Hippocampal formation (tissue), 2 donors: ENCODE measurements at places on chromosomes 5 and 9.
A peak's percentile ranks its signal among the peaks of the same experiment; 100 is the strongest.

DNA sequence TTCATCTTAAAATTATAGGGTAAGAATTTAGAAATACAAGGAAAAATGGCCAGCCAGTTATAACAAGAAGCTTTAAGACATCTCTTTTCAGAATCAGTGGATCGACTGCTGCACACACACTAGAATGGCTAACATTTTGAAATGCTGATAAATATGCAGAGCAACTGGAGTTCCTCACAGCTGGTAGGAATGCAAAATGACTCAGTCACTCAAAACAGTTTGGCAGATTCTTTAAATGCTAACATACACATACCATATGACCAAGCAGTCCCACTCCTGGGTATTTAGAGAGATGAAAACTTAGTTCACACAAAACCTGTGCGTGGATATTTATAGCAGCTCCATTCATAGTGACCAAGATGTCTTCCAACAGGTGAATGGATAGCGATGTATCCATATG lies 23.2 kb upstream of the PSAT1 start:
- no peak for DNase-seq

DNA sequence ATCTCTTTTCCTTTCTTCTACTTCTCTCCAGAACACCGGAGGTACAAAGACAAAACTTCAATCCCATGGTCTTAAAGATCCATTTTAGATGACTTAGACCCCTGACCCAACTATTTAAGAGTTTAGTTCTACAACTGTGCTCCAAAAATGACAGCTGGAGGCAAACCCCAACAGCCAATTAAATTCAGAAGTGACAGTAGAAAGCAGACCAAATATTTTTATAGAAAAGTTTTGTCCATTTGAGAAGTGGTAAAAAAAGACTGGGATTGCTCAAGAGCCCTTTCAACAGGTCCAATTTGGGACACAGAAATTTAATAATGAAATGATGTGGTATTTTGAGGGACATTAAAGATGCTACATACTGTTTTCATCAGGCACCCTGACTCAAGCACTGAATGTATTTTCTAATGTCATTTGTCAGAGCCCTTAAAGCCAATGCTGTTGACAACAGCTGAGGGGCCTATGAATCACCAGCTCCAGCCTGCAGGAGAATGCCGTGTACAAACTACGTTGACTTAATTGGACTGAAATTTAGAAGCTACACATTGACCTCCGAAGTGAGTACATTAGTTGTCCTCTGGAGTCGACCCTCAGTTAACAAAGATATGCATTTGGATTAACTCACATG lies 147.5 kb upstream of the PIK3R1 start:
- DNase-seq: no peak

DNA sequence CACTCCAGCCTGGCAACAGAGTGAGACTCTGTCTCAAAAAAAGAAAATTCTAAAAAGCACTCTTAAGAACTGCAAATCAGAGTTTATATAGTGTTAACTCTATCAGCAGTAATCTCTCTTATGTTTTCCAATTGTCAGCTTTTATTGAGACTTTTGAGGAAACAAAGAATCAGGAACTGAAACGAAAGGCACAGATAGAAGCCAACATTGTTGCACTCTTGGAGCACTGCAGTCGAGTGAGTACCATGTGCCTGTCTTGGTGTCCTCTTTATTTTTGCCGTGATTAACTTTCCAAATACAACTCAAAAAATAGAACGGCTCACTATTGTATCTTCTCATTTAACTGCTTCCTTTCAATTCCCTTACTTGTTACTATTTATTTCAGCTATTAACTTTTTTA lies 41.7 kb upstream of the LRRC19 start:
- peak; percentile 9 for DNase-seq

GRCh38 chr9:89886281-89886700 lies 281.5 kb downstream of the GADD45G start:
- no peak for DNase-seq

GRCh38 chr9:86352440-86353077 lies 1.7 kb downstream of the TUT7 start:
- DNase-seq: no peak

DNA sequence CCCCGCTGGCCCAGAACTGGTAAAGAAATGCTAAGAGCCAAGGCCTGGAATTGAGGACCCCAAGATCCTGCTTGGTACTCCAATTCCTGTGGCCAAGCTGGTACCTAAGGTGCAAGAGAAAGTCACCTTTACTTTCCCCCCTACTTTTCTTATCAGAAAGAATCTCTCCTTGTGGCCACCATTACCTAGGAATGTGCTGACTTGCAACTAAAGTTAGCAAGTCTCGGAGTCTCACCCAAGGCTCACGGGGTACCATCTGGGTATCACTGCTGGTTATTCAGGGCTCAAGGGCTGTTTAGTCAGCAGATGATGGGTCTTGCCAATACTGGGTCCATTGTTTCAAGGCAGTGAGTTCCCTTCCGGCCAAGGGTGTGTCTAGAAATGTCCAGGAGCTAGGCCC lies 270.2 kb downstream of the KDM4C start:
- no peak for DNase-seq

GRCh38 chr5:172816925-172817562 lies 17.0 kb upstream of the ERGIC1 start:
- DNase-seq: no peak

- DNase-seq: no peak
Measured at GRCh38 chr9:21559402-21560280, 77.5 kb upstream of the IFNE start.

DNA sequence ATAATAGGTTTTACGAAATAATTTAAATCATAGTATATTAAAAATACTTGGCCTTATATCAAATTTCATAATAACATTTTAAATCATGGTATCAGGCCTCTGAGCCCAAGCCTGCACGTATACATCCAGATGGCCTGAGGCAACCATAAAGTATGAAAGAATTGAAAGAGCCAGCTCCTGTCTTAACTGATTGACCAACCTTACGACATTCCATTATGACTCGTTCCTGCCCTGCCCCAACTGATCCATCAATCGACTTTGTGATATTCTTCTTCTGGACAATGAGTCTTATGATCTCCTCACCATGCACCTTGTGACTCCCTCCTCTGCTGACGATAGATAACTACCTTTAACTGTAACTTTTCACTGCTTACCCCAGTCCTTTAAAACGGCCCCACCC lies 545.0 kb downstream of the MTRR start:
- no peak for DNase-seq

DNA sequence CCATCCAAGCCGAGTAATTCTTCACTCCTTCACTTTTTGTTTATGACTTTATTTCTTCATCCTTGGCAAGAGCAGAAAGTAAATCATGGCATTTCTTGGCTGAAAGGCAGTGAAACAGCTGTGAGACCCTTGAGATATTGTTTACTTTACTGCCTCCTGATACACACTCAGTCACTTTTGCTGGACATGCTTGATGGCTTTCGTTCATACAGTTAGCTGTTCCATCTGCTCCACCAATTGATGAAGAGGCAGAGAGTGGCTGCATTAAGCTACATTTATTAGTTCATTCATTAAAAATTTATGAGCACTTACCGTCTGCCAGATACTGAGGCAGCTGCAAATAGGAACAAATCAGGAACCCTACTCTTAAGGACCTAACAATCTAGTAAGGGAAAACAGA lies 184.4 kb upstream of the OR13F1 start:
- DNase-seq: no peak
